T-helper 9 cell (primary cell): ENCODE measurements at places on chromosomes 3 and 15.

- DNase-seq: no peak
Observed at GRCh38 chr15:69217381-69217780, 56.9 kb downstream of the GLCE start.

- DNase-seq: no peak
Observed at GRCh38 chr15:41872166-41872747, 21.6 kb downstream of the SPTBN5 start.

DNA sequence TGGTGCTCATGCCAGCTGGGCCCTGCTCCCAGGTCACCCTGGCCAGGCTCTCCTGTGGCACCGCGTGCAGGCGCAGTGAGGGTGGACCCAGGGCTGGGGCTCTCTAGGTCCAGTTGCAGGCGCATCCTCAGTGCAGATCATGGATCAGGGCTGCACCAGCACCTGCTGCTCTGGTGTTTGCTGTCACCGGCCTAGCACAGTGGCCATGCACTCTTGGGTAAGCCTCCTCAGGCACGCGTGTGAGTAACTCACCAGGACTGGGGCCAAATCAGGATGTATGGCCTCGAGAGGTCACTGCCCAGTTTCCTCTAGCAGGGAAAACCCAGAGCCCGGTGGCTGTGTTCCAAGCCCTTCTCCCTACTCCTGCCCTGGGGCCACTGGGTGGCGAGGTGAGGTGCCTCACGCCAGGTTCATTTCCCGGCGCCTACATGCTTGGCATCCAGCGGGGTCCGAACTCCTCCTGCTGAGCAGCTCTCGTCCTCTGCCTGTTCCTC lies 45.5 kb upstream of the SLC41A3 start:
- no peak for DNase-seq

DNA sequence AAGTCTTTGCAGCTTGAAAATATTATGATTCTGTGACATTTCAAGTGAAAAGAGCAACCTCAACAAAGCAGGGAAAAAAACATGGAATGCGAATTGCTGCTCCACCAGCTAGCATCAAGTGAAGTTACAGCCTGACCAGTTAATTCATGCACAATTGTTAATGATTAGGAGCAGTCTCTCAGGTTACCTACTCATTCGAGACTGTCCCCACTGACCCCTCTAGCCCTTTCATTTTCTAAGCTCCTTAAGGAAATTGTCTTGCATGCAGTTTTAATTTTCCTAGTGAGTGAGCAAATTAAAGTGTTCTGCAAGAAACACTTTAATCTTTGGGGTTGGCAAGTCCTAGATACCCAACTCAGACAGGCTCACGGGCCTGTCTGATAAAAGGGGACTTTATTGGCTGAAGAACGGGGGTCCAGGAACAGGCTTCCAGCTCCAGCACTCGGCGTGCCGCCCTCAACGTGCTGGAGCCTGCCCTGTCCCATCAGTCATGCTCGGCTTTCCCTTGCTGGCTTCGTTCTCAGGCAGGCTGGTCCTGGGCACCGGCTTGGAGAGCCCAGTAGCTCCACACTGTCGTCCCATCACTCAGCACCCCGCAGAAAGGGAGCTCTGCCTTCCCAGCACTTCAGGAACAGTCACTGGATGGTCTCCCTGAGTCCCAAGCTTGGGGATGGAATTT lies 18.3 kb downstream of the PODXL2 start:
- no peak for DNase-seq

GRCh38 chr3:3086239-3086638 lies 23.9 kb downstream of the IL5RA start:
- no peak for DNase-seq

- DNase-seq: no peak
Observed at GRCh38 chr15:84387086-84387485, 151.5 kb downstream of the GOLGA6L4 start.

- no peak for DNase-seq
Observed at GRCh38 chr15:34259566-34259965, 34.8 kb downstream of the EMC4 start.

GRCh38 chr3:160831401-160831800 lies 75.4 kb downstream of the PPM1L start:
- DNase-seq: no peak

GRCh38 chr15:71349336-71349735 lies 234.1 kb downstream of the THSD4 start:
- no peak for DNase-seq

- no peak for DNase-seq
Observed at GRCh38 chr3:126524429-126524988, 554 bp downstream of the CHST13 start.

GRCh38 chr3:16849795-16850194 lies 35.0 kb upstream of the PLCL2 start:
- DNase-seq: no peak
